ENCODE measurements at places on chromosomes 3 and 15. TPM values are rescaled to one million over a fixed set of nuclear protein-coding genes. Genes with fewer than 3 reads are reported as not detected.

DNA sequence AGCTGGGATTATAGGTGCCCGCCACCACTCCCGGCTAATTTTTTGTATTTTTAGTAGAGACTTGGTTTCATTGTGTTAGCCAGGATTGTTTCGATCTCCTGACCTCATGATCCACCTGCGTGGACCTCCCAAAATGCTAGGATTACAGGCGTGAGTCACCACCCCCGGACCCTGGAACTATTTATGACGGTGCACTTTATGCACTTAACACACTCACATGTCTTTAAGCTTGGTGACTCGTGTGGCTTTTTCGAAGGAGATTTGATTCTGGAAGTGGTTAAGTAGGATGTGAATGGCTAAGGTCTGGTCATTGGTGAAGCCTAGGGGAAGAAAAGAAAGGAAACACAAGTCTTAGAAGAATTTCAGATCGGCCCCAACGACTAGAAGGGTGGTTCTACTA, 20.3 kb downstream of the BBS4 start:
- DNase-seq, result peak; percentile 26

DNA sequence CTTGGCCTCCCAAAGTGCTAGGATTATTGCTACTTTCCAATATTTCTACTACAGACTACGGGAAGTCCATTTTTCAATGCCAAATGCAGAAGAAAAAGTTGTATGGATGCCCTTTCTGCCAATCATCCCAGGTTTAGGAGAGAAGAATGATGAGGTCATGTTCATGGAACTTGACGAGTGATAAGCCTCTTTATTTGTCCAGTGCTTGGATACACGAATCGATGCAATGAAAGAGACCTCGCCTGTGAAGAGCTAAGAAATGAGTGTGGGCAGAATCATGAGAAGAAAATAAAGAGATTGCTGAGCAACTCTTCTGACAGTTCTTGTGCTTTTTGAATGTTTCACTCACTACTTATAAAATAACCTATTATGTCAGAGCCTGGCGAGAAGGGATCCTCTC, 996 bp upstream of the SLC28A1 start:
- no peak for DNase-seq

DNA sequence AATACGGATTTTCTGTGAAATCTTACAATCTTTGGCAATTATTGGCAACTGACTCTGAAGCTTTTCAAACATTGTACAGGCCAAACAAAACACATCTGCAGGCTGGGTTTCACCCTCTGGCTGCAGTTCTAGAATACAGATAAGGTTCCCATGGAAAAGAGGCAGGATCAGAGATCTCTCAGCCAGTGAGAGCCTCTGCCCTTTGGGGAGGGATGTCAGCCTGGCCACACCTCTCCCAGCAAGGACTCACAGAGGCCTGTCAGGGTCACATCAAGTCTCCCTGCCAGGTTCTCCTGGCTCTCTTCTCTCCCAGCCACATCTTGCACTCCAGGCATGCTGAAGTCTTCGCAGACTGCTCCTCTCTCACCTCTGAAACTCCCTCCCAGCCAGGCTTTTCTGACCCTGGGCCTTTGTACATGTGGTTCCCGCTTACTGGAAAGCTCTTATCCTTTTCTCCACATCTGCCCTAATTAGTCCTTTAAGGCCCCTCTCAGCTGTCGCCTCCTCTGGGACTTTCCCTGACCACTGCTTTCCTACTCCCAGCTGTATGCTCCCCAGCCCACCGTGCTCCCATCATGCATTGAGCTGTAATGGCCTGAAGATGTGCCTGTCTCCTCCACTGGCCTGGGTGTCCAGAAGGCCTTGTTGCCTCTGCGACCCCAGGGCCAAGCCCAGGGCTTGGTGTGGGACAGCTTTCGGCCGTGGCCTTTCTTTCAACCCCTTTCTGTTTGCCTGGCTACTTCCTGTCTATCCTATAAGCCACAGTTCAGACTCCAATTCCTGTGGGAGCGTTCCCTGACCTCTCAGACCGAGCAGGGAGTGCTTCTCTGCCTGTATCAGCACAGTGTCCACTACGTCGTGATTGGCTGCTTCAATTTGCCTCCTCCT, 4.3 kb downstream of the RBP1 start:
- peak; percentile 73 for DNase-seq

GRCh38 chr3:16545413-16546185, 32.1 kb upstream of the RFTN1 start:
- no peak for DNase-seq

- DNase-seq, result no peak
Observed at GRCh38 chr3:190083635-190084034, 37.1 kb downstream of the P3H2 start.

DNA sequence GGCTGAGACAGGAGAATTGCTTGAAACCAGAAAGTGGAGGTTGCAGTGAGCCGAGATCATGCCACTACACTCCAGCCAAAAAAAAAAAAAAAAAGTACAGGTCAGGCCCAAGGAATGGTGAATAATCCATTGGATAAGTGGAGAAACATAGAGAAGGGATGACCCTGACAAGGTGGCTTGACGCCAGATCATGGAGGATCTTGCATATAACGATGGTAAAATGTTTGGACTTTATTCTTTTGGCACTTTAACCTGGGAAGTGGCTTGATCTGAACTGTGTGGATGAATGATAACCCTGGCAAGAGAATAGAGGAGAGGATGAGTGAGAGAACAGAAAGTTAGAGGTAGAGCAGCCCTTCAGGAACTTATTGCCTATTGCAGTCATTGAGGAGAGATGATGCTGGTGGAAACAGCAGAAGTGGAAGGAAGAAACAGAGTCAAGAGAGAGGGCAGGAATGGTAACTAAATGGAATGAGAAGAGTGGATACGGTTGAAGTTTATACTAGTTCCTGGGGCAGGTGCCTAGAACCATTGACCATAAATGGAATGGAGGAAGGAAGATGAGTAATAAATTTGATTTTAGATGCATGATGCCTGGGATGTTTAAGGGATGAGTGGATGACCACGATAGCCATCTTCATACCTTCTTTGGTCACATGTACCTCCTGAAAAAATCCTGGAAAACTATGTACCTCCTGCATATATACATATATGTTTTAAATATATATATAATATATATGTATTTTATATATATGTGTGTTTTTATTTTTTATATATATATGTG, 57.8 kb downstream of the BLM start:
- DNase-seq, result peak; percentile 95

GRCh38 chr3:17936736-17937480, 194.5 kb upstream of the TBC1D5 start:
- DNase-seq, result no peak

GRCh38 chr3:166527325-166527724, 690.1 kb upstream of the BCHE start:
- DNase-seq, result peak; percentile 35

DNA sequence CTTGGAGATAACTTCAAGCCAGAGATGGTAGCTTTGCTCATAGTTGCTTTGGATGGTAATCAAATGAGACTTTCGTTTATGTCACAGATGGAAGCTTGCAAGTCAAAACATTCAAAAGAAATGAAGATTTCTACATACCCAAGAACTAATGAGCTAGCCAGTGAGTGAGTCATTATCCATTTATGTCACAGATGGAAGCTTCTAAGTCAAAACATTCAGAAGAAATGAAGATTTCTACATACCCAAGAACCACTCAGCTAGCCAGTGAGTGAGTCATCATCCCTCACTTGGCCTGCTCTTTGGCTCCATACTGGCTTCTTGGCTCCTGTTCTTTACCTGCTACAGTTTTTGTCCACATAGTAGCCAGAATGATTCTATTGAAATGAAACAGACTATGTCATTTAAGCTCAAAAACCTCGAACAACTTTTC, 559.8 kb upstream of the CBLB start:
- peak; percentile 98 for DNase-seq

DNA sequence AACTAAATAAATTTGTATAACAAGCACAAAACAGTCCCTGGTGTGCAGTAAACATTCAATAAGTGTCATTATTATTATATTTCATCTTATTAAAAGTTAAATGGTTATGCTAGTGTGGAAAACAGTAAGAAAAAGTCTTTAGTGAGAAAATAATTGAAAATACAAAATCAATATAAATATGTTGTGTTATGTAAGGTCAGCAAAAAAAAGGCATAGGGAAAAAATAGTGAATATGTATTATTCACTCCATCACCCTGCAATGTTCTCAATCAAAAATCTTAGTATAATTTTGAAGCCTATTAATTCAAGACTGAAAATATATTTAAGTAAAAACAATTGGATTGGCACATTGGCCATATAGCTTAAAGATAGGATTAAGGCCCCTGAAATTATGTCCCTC, 63.3 kb upstream of the KCNMB2 start:
- DNase-seq, result no peak

GRCh38 chr3:14265246-14265962, 86.8 kb downstream of the LSM3 start:
- peak; percentile 70 for DNase-seq

GRCh38 chr3:127458696-127459604, 131.6 kb downstream of the TPRA1 start:
- no peak for DNase-seq

GRCh38 chr15:78059110-78059839, 18.2 kb downstream of the TBC1D2B start:
- DNase-seq, result no peak

GRCh38 chr3:161548301-161548700, 51.7 kb downstream of the OTOL1 start:
- no peak for DNase-seq

GRCh38 chr15:40906991-40907802, 12.9 kb downstream of the VPS18 start:
- DNase-seq, result peak; percentile 41

DNA sequence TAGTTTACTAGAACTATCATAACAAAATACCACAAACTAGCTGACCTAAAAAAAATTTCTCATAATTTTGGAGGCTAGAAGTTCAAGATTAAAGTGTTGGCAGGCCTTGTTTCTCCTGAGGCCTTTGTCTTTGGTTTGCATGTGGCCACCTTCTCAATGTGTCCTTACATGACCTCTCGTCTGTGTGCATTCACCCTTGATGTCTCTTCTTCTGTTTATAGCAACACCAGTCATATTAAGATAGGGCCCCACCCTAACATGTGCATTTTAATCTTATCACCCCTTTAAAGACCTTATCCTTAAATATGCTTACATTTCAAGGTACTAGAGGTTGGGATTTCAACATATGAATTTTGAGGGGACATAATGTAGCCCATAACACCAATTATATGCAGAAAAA, 177.0 kb downstream of the ZBBX start:
- no peak for DNase-seq

GRCh38 chr3:170426240-170426797, 7.7 kb downstream of the CLDN11 start:
- DNase-seq, result no peak

GRCh38 chr3:4821975-4822374, 157.3 kb upstream of the BHLHE40 start:
- DNase-seq, result no peak

DNA sequence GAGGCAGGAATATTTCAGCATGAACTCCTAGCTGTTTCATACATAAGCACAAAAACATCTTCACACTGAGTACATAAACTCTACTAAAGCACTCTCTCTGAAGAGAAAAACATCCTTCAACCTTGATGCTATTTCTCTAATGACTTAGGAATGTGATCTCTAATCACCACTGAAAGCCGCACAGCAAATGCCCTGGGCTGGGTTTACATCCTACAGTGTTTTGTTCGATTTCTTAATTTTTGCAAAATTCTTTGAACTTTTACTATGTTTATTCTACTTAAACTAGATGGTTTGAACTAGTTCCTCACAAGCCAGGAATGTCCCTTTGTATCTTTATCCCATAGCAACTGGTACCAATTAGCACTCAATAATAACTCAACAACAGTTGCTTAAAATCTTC, 130.9 kb upstream of the ABI3BP start:
- no peak for DNase-seq

DNA sequence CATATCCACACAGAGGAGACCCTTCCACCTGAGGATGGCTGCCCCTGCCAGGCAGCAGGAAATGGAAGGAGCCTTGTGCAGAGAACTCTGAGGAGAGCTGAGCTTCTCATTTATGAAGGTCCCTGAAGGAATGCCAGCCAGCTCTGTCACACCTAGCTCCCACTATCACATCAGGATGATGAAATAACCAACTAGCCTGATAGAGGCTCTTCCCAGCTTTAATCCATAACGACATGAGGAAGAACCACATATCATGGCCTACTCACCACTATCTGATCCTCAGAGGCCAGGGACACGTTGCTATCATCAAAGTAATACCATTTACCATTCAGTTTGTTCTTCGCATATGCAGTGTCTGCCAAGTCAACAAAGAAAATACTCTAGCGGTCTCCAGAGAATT, 1.5 kb upstream of the C3orf62 start:
- DNase-seq, result no peak

GRCh38 chr3:132342610-132343009, 25.4 kb downstream of the ACP3 start:
- DNase-seq, result no peak

DNA sequence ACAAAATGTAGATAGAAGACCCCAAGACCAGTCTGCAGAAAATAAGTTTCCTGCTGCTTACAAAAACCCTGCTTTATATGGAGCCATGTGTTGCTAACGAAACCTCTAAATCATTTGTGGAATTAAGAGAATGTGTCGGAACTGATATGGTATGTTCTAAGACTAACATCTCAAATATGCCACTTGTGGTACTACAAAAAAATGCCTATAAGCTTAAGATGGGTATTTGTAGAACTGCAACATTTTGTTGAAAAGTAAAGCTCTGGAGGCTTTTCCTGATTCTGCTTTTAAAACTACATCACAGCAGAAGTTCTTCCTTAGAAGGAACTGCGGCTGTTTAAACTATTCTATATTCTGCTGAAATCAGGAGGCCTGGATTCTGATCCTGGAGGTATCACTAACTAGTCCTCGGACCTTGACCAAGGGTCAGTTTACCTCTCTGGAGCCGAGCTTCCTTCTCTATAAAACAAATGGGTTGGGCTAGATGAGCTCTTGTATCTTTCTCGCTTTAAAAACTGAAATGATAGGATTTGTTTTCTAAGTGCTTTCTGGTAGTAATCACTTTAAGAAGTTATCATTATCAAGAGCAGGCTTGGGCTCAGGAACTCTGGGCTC, 74.9 kb downstream of the RAD18 start:
- peak; percentile 94 for DNase-seq

GRCh38 chr3:53161450-53161819, 426 bp downstream of the PRKCD start:
- DNase-seq, result no peak

- peak; percentile 38 for DNase-seq
Observed at GRCh38 chr15:39878406-39878785, 41.7 kb downstream of the GPR176 start.

GRCh38 chr3:177924261-177924660, 612.0 kb upstream of the KCNMB2 start:
- no peak for DNase-seq

TGM5 gene
- 0.14 TPM for total RNA-seq

PIGZ gene
- 3.2 TPM for total RNA-seq

ALDH1L1 gene
- total RNA-seq, result 0.50 TPM

TGM4 gene
- 0.10 TPM for total RNA-seq

CCDC71 gene
- 18.8 TPM for total RNA-seq

NR2E3 gene
- total RNA-seq, result not detected

PAK2 gene
- 54.0 TPM for total RNA-seq

TMEM212 gene
- not detected for total RNA-seq
